ENCODE measurements at places on chromosomes 7 and 10. TPM values are rescaled to one million over a fixed set of nuclear protein-coding genes. Genes with fewer than 3 reads are reported as not detected.

DNA sequence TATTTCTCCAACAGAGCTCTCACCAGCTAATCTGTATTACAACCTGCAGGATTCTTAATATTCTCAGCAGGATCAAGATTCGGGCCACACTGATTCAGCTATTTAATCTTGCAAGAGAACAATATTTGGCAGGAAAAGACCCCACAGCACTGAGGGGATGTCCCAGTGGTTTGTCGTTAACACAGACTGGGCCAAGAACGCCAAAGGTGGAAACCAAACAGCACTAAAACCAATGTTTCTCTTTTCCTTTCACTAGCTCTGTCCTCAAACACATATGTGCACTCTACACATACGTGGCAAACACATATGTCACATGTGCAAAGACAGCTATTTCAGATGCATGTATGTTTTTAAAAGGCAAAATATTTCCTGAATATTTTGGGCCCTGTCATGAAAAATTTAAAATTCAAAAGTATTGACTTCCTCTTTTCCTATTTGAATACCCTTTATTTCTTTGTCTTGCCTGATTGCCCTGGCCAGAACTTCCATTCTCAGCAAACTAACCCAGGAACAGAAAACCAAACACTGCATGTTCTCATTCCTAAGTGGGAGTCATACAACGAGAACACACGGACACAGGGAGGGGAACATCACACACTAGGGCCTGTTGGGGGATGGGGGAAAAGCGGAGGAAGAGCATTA is 51.7 kb upstream of the NEBL start:
- no peak for DNase-seq

DNA sequence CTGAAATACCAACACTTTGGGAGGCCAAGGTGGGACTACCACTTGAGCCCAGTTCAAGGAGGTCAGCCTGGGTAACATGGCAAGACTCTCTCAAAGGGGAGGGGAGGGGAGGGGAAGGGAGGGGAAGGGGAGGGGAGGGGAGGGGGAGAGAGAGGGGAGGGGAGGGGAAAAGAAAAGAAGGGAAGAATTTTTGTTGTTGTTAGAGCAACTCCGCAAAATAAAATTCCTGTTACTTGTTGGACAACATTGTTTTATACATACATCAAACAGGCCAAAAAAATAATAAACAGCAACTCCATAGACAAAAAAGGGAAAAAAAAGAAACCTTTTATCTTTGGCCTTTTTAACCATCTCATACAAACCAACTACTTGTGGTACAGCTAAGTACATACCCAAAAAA is 57.3 kb upstream of the TRIM24 start:
- DNase-seq, result no peak

- no peak for DNase-seq
Observed at GRCh38 chr10:72742797-72743196, 50.9 kb downstream of the MCU start.

DNA sequence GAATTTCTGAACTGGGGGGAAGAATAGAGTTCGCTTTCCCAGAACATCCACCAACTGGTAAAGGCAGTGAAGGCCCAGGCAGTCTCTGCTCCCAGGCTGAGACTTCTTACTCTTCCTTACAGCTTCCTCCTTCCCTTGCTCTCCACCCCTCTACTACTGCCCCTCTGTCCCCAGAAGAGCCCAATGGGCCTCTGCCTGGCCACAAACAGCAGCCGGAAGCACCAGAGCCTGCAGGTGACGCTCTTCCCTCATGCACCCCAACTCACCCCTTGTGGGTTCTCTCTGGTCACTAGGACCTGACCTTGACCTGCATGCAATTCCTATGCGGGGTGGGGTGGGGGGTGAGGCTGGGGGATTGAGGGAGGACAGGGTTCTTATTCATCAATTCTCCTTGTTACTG is 16.5 kb downstream of the FAM131B start:
- no peak for DNase-seq

GRCh38 chr10:21962358-21962757 is 41.2 kb downstream of the DNAJC1 start:
- no peak for DNase-seq

GRCh38 chr7:144436500-144436899 is 33.0 kb upstream of the NOBOX start:
- no peak for DNase-seq

DNA sequence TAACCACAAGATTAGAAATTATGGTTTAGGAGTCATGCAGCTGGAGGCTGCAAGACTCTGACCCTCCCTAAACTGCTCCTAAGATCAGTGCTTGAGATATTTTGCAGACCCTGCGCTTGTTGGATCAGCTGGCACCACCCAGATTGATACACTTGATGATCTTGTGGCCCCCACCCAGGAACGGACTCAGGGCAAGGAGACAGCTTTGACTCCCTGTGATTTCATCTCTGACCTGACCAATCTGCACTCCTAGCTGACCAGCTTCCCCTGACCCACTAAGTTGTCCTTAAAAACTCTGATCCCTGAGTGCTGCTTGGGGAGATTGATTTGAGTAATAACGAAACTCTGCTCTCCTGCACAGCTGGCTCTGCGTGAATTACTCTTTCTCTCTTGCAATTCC is 8.0 kb upstream of the RAB18 start:
- no peak for DNase-seq

DNA sequence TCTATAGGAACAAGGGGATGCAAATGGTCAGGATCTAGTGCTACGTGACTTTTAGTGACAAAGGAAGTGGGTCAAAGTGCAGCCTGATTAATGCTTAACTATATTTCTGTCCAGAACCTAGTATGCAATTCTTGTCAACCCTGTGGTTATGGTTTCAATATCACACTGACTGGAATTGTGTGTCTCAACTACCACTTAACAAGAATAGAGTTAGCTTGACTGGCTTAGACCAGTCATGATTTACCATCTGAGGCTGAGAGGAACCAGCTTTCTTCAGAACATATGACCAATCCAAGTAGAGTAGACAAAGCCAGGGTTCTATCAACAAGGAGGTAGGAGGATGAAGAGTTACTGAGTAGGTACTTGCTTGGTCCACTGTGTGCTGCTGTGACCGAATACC is 54.4 kb downstream of the MYPN start:
- no peak for DNase-seq

GRCh38 chr10:110739811-110740271 is 95.7 kb downstream of the RBM20 start:
- DNase-seq, result no peak

Gene SFTPD
- polyA plus RNA-seq, result 0.57 TPM

Gene CLRN3
- not detected for polyA plus RNA-seq

Gene FBXO24
- polyA plus RNA-seq, result 1.5 TPM

Gene UNCX
- polyA plus RNA-seq, result not detected
